ENCODE measurements at places on chromosomes 3 and 15.

- no peak for DNase-seq
Measured at GRCh38 chr15:29682781-29683180, 139.5 kb downstream of the TJP1 start.

DNA sequence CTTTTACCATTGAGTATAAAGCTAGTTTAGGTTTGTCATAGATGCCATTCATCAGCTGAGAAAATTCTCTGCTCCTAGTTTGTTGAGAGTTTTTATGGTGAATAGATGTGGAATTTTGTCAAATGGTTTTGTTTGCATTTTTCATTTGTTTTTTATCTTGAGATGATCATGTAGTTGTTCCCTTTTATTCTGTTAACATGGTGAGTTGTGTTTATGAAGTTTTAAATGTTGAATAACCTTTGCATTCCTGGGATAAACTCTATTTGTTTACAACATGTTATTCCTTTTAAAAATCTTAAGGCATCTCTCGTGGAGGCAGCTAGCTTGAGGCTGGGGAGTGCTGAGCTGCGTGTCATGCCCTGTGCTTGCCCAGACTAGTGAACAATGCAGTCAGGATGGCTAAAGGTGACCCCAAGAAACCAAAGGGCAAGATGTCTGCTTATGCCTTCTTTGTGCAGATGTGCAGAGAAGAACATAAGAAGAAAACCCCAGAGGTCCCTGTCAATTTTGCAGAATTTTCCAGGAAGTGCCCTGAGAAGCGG is 48.5 kb downstream of the ANAPC13 start:
- no peak for DNase-seq

GRCh38 chr3:114318295-114318694 is 24.5 kb downstream of the TIGIT start:
- no peak for DNase-seq

DNA sequence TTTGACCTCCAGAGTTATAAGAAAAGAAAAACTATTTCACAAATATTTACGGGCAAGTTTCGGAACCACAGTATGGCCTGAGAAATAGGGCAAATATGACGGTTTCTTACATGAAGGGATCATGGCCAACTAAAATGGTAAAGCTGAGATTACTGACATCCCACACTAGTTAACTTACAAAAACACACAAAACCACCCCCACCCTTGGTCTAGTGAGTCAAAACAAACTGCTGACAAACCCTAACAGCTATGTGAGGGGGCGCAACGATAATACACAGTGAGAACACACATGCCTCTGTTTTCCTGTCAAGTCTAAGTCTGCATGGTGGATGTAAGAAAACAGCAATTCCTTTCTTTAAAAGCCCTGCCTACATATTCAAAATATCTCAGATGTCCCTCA is 32.3 kb downstream of the CBLB start:
- DNase-seq, result peak; percentile 71

DNA sequence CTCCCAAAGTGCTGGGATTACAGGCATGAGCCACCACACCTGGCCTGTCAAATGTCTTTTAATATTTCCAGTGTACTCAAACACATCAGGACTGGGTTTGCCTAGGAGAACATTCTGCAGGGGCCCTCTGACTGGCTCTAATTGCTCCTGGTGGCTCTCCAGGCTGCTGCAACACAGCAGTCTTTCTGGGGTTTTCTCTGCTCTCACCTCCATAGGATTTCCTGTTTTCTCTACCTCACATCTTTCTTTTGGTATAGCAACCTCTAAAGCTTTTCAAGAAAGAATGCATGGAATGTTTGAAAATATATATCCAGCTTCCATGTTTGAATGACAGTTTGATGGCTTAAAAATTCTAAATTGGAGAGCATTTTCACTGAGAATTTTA is 83.3 kb upstream of the IGSF10 start:
- no peak for DNase-seq

GRCh38 chr3:79047581-79047980 is 720.2 kb downstream of the ROBO1 start:
- no peak for DNase-seq

- DNase-seq, result no peak
Measured at GRCh38 chr3:128714887-128715491, 11.0 kb upstream of the RAB7A start.

GRCh38 chr3:20648921-20649381 is 462.9 kb upstream of the SGO1 start:
- peak; percentile 59 for DNase-seq

- DNase-seq, result no peak
Measured at GRCh38 chr3:169453256-169454059, 210.1 kb downstream of the MECOM start.

GRCh38 chr3:43709022-43709421 is 18.3 kb downstream of the ABHD5 start:
- peak; percentile 54 for DNase-seq

DNA sequence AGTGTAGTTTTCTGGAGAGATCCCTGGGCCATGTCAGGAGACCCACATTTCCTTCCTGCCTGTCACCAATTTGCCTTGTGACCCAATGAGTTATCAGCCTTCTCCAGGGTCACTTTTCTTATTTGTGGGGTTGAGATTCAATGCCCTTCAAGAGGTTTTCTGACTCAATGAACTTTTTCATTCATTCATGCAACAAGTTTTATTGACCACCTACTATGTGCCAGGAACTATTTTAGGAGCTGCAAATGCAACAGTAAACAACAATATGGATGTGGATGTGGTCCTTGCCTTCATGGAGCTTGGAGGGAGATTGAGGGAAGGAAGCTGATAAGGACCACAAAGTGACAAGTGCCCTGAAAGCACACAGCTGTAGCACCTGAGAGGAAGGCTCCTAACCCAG is 142.8 kb downstream of the OPA1 start:
- DNase-seq, result no peak

DNA sequence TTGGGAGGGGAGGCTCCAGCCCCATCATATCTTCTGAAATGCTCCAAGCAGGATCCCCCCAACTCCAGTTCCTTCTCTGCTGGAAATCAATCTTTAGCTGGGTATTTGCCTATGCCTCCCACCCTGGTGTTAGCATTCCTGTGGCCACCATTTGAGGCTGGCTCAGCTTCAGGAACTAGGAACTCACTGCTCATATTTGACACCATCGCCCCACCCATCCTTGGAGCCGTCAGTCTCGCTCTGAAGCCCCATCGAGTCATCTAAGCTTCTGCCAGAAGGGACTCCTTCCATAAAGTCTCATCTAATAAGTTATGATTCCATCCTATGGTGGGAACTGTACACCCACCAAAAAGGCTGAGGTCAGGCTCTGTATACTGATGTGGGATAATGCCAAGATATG is 26.4 kb downstream of the PRKCD start:
- DNase-seq, result no peak

- DNase-seq, result no peak
Measured at GRCh38 chr15:68375191-68375631, 56.8 kb downstream of the ITGA11 start.

- no peak for DNase-seq
Measured at GRCh38 chr3:114439284-114439683, 145.5 kb downstream of the TIGIT start.

GRCh38 chr3:64240396-64240795 is 15.1 kb upstream of the PRICKLE2 start:
- no peak for DNase-seq

- no peak for DNase-seq
Measured at GRCh38 chr3:122974764-122975162, 52.8 kb downstream of the SEMA5B start.

GRCh38 chr3:110343945-110344344 is 727.7 kb upstream of the NECTIN3 start:
- no peak for DNase-seq

GRCh38 chr15:72271895-72272212 is 500 bp downstream of the PARP6 start:
- no peak for DNase-seq

DNA sequence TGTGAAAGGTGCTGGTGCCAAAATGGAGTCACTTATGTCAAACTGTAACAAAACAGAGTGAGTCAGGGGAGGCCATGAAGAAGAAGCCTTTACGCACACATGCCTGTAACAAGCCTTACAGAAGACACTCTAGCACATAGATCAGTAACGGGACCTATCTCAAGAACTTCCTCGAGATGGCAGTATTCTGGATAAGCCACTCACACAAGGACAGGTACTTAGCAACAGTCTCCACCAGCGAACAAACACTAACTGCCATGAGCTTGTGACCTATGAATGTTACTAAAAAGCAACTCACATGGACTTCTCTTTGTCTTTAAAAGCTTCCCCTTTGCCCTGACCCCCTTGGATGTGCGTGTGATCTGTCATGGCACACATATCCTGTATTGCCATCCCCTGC is 235.1 kb downstream of the CD47 start:
- DNase-seq, result no peak

GRCh38 chr3:55468251-55468650 is 18.9 kb downstream of the WNT5A start:
- no peak for DNase-seq

DNA sequence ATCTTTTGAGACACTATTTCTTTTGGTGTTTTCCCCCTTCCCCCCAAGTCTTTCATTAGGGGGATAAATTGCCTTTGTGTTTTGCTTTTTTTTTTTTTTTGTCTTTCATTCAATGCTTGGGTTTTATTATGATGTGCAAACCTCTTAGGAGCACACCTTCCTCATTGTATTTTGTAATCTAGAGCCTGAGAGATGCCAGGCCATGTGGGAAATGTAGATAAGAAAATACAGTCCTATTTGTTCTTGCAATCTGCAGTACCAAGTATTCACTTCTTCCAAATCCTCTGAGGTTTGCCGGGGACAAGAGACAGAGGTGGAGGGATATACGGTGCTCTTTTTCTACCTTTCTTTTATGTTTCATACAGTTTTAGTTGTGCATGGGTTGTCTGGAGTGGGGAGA is 66.7 kb downstream of the LARS2 start:
- DNase-seq, result no peak

- DNase-seq, result peak; percentile 7
Measured at GRCh38 chr3:187101184-187102072, 37.9 kb downstream of the RPL39L start.

GRCh38 chr15:25663515-25663914 is 199.6 kb downstream of the ATP10A start:
- DNase-seq, result no peak

GRCh38 chr3:111473550-111473949 is 68.4 kb upstream of the CD96 start:
- DNase-seq, result no peak

DNA sequence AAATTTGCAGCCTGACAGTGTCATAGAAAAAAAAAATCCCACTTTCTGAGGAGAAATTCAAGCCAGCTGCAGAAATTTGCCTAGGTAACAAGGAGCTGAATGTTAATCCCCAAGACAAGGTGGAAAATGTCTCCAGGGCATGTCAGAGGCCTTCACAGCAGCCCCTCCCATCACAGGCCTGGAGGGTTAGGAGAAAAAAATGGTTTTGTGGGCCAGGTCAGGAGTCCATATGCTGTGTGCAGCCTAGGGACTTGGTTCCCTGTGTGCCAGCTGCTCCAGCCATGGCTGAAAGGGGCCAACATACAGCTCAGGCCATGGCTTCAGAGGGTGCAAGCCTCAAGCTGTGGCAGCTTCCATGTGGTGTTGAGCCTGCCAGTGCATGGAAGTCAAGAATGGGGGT is 11.2 kb downstream of the CD200R1 start:
- DNase-seq, result no peak

GRCh38 chr3:62602129-62602770 is 228.9 kb upstream of the FEZF2 start:
- no peak for DNase-seq

GRCh38 chr3:155323063-155323666 is 29.7 kb upstream of the STRIT1 start:
- peak; percentile 66 for DNase-seq

GRCh38 chr3:155791190-155791589 is 14.9 kb downstream of the C3orf33 start:
- DNase-seq, result no peak

GRCh38 chr3:31522152-31522551 is 10.6 kb upstream of the STT3B start:
- no peak for DNase-seq

DNA sequence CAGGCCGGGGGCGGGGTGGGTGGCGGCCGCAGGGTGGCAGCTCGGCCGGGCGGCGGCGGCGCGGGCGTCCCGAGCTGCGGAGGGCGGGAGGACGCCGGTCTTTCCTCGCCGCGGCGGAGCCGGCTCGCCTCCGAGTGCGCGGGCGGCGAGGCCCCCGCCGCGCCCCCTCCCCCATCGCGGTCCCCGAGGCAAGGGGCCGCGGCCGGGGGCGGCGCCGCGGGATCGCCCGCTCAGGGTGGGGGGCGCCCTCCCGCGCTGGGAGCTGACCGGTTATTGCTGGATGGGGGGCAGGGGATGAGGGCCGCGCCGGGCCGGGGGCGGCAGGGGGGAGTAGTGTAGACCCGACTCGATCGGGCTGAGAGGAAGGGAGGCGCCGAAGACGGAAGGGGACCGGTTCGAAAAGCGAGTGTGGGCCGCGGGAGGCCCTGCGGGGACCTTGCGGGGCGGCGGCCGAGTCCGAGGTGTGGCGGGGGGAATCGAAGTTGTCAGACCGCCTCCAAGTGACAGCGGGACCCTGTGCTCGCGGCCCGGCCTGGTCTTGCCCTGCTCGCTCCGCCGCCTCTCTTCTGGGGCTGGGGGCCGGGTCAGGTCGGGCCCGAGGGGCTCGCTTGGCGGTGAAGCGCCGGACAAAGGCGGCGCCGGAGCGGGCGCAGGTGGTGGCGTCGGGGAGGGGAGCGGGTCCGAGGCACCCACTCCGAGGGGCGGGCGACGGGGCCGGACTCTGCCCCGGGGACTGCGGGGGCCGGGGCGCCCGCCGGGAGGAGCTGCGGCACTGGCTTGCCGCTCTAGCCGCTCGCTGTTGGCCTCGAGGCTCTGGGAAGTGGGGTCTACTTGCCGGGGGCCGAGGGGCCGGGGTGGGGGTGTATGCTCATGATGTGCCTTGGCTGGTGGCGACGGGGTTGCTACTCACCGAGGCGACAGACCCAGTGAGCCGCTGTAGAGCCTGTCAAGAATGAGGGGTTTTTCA is 1.1 kb downstream of the BAHD1 start:
- no peak for DNase-seq

All from AG09309 (cell line).